Stimulated activated CD8-positive, alpha-beta memory T cell treated with anti-CD3 and anti-CD28 coated beads, Interleukin-15, amount 100 ng/mL, for 4 hours (primary cell): ENCODE measurements at places on chromosomes 3 and 15.

- DNase-seq, result no peak
Measured at GRCh38 chr15:48358229-48359152, 27.3 kb downstream of the DUT start.

DNA sequence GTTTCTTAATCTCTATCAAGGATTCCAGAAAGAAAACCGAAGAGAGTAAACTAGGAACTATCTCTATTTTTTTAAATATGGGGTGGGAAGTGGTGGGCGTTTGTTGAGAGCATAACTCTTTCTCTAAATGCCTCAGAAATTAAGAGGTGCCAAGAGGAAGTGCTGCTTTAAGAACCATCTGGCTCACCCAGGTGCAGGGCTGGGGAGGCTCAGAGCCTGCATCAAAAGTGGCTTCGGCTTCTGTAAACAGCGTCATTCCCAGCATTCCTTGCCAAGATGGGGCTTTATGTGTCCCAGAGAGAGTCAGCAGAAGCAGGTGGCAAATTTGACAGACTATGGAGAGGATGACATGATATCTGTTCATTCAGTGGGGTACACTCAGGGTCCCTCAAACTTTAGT is 123.3 kb upstream of the BFSP2 start:
- DNase-seq, result no peak

- no peak for DNase-seq
Measured at GRCh38 chr3:4772171-4772804, 206.9 kb upstream of the BHLHE40 start.

DNA sequence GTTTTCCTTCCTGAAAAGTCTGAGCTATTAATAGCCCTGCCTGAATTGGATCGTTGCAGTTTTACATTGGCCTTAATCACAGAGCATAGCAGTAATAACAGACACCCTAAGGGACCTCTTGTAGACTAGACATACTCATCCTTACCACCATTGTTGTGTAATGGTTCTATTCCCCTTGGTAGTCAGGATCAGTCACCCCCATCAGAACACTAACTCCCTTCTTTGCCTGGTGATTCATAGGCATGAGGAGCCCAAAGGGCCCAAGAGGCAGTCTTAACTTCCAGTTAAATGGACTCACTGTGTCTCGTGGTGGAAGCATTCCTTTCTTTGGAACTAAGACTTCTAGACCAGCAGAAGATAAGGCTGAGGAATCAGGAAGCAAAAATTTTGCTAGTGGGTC is 20.2 kb downstream of the CGGBP1 start:
- no peak for DNase-seq

GRCh38 chr15:71649894-71650293 is 160.5 kb upstream of the NR2E3 start:
- DNase-seq, result no peak

- no peak for DNase-seq
Measured at GRCh38 chr3:113844622-113845222, 6.1 kb downstream of the GRAMD1C start.

GRCh38 chr15:93033434-93034045 is 55.5 kb downstream of the RGMA start:
- DNase-seq, result no peak

DNA sequence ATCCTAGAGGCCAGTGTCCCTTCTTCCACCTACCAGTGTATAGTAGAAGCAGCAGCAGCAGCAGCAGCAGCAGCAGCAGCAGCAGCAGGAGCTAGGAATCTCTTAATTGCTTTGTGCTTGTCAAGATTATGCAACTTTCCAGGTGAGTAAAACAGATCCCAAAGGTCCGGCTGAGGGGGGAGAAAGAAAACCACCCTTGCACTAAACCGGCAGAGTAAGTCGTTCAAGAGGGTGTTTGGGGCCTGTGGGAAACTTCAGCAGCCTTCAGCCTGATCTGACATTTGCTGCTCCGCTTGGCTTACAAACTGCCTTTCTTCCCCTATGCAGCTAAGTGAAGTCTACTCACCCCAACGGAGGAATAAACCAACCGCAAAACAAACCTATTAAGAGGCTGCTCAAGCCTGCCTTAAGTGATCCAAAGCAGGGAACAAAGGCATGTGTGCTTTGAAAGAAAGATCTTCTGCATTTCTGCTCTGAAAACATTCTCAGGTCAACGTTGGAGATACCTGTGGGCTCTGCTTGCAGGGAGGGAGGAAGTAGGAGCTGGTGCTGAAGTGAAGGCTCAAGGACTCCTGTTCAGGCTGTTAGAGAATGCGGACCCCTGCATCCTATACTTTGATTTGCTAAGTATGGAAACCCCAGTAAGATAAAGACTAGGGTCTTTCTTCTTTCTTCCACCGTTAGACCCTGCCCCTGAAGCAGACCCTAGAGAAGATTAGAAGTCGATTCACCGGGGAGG is 35.7 kb upstream of the DLG1 start:
- no peak for DNase-seq

- no peak for DNase-seq
Measured at GRCh38 chr15:92294759-92295158, 98.9 kb upstream of the ST8SIA2 start.

DNA sequence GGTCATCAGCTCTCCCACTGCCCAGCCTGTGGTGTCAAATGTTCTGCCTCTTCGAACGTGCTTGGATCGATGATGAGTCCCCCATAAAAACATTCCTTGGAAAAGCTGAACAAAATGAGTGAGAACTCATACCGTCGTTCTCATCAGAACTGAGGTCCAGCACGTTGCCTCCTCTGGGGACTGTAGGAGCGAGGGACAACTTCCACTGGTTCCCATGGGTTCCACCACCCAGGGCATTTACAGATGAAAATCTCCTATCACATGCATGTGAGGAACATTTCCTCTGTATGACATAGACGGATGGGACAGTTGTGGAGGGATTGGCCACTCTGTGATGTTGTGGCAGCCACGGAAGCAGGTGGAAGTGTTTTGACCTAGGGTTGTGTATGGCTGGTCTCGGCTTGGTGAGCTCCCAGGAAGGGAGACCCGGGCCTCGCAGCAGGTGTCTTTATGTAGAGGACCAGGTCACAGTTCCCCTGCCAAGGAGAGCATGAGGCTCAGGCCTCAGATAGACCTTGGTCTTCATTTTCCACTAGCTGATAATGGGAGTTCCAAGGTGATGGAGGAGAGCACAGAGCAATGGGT is 113.0 kb downstream of the SNRPN start:
- DNase-seq, result no peak

DNA sequence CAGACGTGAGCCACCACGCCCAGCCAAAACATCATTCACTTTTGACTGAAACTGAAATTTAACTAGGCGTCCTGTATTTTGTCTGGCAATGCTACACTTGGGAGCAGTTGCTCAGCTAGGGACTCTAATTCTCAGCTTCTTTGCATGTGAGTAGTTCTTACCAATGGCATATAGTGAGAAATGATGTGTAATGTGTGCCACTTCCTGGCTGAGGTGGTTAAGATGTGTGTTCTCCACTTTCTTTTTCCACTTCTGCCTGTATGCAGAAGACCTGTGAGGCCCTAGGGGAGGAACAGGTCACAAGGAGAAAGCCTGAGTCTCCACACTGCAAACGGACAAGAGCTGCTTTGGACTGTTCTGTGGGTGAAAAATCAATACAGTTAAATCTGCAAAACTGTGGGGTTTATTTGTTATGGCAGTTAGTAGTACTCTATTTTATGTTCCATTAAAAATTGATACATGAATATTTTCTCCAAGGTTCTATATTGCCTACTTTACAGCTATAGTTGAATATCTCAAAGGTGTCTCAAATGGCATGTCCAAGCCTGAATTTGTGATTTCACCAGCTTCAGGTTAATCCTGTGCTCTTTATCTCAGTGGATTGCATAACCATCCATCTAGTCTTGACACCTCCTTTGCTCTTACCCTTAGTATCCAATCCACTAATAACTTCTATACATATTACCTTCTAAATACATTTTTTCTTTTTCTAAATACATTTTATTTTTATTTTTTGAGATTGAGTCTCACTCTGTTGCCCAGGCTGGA is 59.3 kb downstream of the NR1D2 start:
- no peak for DNase-seq

DNA sequence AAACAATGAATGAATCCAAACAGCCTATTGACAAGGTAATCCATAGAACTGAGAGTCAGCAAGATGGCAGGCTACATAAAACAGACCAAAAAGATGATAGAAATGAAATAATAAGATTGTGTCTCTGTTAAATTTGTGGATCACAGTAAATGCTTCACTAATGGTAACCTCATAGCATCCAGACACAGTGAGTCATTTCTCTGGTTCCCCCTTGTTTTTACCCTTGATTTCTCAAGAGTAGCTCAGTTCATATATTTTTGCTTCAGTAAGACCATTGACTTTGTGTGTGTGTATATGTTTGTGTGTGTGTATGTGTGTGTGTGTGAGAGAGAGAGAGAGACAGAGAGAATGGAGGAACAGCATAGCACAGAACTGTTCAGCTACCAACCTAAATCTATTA is 546.9 kb downstream of the RBMS3 start:
- no peak for DNase-seq

DNA sequence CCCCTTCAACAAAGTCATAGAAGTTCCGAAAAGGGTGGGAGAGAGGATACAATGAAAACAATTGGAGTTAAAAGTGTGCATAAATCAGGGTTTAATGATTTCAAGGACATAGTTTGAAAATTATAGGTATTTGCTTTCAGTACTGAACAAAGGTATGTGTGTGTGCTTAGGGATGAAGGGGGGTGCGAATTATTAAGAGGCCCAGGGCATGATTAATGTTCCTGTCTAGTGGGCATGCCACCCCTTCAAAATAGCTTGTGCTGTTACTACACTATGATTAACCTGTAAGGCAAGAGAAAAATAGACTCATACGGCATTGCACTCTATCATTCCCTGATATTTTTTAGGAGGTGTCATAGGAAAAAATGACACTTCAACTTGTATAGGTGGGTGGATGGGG is 731.6 kb downstream of the NAALADL2 start:
- no peak for DNase-seq

- DNase-seq, result no peak
Measured at GRCh38 chr15:70625438-70625837, 137.9 kb downstream of the UACA start.
